ENCODE measurements at places on chromosomes 4 and X.

GRCh38 chr4:114025176-114025777, 45.8 kb upstream of the ARSJ start:
- DNase-seq = peak; percentile 69

- no peak for DNase-seq
These were observed 37.6 kb downstream of the SLC7A11 start for GRCh38 chr4:138204507-138204906.

GRCh38 chrX:39377157-39377556, 575.9 kb downstream of the MID1IP1 start:
- DNase-seq = no peak

DNA sequence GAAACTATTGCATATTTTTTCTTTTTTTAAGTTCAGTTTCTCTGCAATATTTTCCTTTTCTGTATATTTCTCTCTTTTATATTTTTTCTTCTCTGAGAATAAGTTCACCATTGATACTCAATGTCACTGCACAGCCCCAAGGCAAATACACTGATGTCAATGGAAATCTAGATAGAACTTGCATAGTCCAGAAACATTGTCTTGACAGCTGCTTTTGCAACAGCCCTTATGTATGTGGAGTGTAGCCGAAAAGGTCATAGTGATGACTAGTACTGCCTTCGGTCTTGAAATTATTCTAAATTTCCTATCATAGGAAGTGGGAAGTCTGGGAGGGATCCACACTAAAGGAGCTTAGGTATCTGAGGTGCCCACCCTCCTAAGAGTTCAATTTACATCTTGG, 150.0 kb downstream of the SPOCK3 start:
- no peak for DNase-seq

GRCh38 chr4:8070736-8071718, 87.6 kb downstream of the ABLIM2 start:
- no peak for DNase-seq

GRCh38 chr4:54558889-54559677, 98.7 kb upstream of the KIT start:
- no peak for DNase-seq

DNA sequence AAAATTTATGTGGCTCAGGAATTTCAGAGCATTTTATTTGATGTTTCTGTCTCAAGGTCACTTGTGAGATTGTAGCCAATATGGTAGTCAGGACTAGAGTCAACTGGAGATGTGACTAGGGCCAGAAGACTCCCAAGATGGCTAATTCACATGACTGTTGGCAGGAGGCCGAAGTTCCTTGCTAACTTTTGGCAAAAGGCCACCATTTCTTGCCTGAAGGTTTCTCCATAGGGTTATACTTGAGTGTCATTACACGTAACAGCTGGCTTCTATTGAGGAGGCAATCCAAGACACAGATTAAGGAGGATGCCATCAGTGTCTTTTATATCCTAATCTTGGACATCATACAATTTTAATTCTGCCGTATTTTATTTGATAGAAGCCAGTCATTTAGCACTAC, 162.3 kb upstream of the MAOA start:
- DNase-seq = no peak

GRCh38 chr4:183241721-183242151, 78.3 kb downstream of the CLDN22 start:
- no peak for DNase-seq

DNA sequence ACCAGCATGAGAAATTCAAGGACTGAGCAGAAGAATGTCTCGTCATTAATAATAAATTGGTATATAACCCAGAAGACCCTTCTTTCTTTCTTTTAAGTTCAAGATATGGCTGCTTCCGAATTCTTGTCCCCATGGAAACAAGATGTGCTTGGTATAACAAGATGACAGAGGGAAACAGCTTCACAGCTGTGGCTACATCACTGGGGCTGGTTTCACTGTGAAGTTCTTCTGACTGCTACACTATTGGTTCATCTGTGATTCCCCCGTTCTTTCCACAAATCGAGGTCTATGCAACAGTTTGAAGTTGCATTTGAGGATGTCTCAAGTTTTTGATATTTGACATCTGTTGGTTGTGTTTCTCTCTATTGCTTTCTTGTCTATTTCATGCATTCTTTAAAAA, 12.3 kb upstream of the DTHD1 start:
- no peak for DNase-seq

DNA sequence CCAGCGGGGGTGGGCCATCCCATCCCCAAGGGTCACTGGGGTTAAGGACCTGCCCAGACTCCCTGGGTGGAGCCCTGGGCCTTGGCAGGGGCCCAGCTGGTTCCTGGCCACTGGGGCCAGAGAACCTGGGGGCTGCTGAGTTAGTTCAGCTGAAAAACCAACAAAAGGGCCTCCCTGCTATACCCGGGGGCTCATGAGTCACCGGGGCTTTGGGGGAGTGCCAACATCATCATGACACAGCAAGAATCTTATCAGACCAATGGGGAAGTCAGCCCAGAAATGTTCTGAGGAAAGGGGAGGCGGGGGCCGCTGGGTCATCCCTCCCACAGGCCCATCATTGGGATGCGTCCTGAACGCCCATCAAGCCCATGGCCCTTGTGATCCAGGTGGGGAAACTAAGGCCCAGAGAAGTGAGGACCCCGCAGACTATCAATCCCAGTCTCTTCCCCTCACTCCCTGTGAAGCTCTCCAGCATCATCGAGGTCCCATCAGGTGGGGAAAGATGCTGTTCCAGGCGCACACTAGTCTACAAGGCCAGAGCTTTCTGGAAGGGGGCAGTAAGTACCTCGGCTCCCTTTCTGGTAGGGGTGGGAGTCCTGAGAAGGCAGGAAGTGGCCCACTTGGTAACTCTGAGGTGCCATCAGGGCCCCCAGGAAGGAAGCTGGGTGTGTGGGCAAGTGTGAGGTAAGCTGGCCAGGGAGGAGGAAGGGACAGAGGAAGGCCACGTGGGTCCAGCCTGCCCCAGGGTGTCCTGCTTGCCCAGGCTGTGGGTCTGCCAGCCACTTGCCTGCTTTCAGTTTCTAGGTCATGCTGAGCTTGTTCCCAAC, 4.5 kb downstream of the G6PD start:
- DNase-seq = peak; percentile 57

GRCh38 chrX:15915959-15916703, 61.5 kb upstream of the AP1S2 start:
- no peak for DNase-seq

DNA sequence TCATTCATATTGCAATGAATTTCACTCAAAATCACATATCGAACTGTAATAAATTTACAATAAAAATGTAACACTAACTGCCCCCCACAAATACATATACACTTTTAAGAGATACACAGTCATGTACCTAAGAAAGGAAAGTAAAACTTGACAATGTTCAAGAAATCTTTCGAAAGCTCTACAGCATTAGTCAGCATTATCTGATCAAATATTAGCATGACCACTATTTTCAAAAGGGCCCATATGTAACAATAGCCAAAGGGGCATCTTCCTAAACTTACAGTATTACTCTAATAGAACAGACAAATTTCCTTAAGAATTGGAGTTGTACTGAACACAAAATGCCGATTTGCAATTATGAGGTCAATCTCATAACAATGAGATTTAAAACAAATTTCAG, 51.8 kb downstream of the STX18 start:
- no peak for DNase-seq

- DNase-seq = no peak
These were observed 76.6 kb downstream of the DCK start for GRCh38 chr4:71070015-71070414.

DNA sequence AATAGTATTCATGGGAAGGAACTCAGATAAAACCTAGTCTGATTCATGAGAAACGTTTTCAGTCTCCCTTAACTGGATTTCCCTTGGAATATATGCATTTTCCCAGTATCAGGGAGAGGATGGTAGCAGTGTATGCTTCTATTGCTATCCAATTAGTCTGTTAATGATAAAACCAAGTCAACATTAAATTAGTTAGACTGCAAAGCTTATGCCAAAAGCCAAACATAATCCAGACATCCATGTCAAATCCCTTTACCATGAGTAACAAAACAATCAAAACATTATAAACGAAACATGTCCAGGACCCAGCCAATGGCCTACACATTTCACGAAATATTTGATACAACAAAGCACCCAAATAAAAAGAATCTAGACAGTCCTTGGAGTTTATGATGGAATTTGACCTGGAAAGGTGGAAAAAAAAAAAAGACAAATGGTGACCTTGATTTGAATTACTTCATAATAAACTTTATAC, 34.5 kb upstream of the VEGFD start:
- no peak for DNase-seq

GRCh38 chr4:11618666-11619282, 190.1 kb upstream of the HS3ST1 start:
- DNase-seq = no peak
